ENCODE measurements at places on chromosomes 7 and 10. TPM values are rescaled to one million over a fixed set of nuclear protein-coding genes. Genes with fewer than 3 reads are reported as not detected.

DNA sequence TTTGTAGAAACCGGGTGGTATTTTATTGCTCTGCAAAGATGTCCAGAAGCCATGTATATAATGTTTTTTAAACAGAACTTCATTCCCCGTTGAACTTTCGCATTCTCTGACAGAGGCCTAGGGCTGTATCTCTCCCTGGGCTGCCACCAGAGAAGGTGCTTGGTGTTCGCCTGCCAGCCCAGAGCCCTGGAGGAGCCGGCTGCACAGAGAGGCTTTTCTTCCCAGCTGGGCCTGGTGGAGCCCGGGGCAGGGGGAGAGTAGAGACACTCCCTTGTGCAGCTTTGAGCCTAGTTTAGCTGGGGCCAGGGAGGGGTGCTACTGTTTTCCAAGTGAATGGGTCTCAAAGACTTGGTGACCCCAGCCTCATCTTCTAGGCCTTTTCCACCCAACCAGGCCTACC lies 13.6 kb upstream of the TRIM8 start:
- DNase-seq: no peak

Gene GPC2
- 9.7 TPM for total RNA-seq

GRCh38 chr7:127474457-127474856 lies 81.9 kb upstream of the ZNF800 start:
- no peak for DNase-seq

Gene ZNF655
- 94.1 TPM for total RNA-seq

GRCh38 chr7:102286237-102287110 lies at the start of gene SH2B2:
Gene SH2B2 (plus strand): TSS chr7:102286868. CDS start chr7:102300551, 13,683 bp downstream.
- DNase-seq: peak; percentile 57

Gene LIPK
- total RNA-seq: not detected

- no peak for DNase-seq
These were observed 30.2 kb upstream of the ZMYND11 start for GRCh38 chr10:104862-105565.

- no peak for DNase-seq
These were observed 83.6 kb downstream of the DNAJC1 start for GRCh38 chr10:21919906-21920305.
